ENCODE measurements at places on chromosomes 16 and 17.

- DNase-seq, result no peak
Measured at GRCh38 chr17:71959154-71959553, 161.7 kb upstream of the SOX9 start.

DNA sequence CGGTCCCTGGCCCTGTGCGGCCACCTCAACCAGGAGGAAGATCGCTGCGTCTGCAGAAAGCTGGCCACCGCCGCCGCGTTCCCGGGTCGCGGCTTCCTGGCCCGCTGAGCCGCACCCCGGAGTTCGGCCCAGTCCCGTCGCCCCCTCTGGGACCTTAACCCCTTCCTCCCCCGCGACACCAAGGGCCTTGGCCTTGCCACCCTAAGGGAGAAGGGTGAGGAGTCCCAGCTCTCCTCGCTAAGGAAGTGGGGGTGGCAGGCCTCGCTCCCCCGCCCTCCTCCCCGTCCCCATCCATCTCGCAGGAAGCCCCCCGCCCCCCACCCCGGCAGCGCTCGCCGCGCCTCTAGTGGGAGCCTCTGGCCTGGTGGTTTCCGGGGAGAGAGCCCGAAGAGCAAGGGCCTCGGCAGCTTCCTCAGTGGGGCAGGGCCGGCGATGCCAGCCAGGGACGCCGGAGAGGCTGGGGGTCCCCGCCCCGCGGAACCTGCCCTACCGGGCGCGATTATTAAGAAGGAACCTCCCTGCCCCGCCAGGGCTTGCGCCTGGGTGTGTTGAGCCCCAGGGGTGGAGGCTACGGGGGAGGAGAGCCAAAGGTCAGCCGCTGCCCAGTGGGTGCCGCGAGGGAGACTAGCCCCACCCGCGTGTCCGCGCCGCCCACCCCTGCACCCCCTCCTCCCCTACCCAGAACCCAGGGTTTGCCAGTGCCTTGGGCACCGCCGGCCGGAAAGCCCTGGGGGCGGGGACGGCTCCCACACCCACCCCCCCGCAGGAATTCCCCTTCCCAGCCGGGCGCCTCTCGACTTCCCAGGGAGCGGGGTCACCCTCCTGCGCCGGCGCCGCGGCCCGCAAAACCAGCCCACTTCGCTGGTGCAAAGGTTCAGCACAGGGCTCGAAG is 6.8 kb downstream of the CBX4 start:
- no peak for DNase-seq

DNA sequence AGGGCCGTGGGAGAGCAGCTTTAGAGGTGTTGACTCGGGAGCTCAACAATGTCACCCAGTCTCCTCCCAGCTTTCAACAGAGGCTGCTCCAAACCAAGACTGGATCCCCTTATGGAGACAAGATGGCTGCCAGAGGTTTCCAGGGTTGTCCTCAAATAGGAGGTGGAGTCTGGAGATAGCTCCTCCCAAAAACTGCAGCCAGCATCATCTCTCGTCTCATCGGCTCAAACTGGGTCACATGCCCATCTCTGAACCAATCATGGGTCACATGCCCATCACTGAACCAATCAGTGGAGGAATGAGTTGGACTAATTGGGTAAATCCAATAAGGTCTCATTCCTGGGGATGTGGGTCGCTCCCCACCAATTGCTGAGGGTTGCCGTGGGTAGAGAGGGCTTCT is 41.1 kb upstream of the C16orf82 start:
- DNase-seq, result no peak

DNA sequence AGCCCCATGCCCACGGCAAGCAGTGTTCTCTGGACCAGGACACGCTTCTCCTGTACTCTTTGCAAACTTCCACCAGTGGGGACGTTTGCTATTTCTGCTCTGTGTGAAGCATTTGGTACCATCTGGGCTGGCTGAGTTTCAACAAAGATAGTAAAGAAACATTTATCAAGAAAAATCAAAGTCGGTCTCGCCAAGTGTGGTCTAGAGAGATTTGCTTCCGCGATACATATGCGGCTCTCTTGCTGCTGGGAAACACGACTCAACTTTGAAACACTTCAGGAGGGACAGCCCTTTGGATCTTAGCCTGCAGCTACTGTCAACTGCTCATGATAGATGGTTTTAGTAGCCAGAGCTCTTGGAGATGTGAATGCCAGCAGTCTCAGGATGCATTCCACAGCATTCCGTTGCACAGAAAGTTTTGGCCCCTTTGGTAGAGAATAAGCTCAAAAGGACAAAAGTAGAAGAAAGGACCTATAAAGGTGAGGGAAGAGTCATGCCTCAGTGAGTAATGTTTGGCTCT is 168.2 kb upstream of the CACNG3 start:
- DNase-seq, result no peak

Measured in NCI-H1092 (cell line).